CD4-positive, alpha-beta T cell treated with Interleukin-15 for 4 hours (primary cell): ENCODE measurements at places on chromosomes 2 and 18.

DNA sequence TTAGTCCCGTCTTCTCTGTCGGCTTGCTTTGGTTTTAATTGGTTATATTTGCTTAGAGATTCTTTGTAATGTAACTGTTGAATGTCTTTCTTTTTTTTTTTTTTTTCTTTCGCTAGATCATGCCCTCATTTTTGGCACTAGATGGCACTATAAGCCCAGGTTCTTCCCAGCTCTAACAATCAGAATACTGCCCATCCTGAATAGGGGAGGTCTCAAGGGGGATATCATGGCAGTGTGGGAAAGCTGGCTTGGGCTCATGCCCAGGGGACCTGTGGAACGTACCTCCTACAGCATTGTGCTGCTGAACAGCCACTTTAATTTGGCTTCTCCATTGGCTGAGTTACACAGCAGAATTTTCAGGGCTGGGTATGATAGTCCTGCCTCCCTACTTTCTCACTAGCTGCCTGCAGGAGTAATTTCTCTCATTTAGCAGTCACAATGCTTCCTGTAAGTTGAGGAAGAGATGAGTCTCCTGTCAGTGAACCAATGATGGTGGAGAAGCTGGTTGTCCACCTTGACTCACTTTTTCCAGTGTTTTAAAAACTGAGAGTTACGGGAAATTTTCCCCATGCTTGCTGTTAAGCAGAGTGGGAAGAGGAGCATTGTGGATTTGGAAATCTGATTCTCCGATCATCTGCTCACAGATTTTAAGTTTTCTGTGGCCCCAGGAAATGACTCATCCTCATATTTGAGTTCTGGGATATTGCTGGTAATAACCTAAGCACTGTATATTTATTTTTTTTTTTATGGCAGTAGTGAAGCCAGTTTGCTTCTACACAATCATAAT is 47.2 kb downstream of the RAD51AP2 start:
- DNase-seq: no peak

- no peak for DNase-seq
Measured at GRCh38 chr2:136236019-136236418, 118.1 kb upstream of the CXCR4 start.

GRCh38 chr18:26536664-26537063 is 11.7 kb downstream of the KCTD1 start:
- no peak for DNase-seq

GRCh38 chr18:3717376-3718025 is 267.5 kb downstream of the TGIF1 start:
- no peak for DNase-seq

DNA sequence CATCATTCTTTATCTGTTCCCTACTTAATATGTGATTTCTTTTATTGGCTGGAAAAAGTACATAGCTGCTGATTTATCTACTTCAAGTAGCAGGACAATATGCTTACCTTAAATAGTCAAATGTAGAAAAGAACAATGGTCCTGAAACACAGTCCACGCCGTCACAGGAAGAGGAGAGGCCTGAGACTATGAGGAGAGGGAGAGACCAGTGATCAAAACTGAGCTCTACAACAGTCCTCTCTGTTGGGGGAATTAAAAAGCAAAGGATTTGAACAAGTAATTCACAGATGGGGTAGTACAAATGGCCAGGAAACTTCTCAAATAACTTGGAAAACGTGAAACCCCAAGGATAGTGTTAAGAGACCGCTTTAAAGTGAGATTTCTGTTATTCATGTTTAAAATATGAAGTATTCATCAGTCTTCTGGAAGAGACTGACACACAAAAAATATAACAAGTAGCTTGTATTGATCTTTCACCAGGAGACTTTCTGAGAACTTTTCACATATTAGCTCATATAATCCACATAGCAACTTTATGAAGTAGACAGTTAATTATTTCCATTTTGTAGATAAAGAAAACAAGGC is 20.2 kb downstream of the SCYGR8 start:
- no peak for DNase-seq
